Small intestine (tissue), 16 donors: ENCODE measurements at places on chromosomes 7 and 10.
A peak's percentile ranks its signal among the peaks of the same experiment; 100 is the strongest.

DNA sequence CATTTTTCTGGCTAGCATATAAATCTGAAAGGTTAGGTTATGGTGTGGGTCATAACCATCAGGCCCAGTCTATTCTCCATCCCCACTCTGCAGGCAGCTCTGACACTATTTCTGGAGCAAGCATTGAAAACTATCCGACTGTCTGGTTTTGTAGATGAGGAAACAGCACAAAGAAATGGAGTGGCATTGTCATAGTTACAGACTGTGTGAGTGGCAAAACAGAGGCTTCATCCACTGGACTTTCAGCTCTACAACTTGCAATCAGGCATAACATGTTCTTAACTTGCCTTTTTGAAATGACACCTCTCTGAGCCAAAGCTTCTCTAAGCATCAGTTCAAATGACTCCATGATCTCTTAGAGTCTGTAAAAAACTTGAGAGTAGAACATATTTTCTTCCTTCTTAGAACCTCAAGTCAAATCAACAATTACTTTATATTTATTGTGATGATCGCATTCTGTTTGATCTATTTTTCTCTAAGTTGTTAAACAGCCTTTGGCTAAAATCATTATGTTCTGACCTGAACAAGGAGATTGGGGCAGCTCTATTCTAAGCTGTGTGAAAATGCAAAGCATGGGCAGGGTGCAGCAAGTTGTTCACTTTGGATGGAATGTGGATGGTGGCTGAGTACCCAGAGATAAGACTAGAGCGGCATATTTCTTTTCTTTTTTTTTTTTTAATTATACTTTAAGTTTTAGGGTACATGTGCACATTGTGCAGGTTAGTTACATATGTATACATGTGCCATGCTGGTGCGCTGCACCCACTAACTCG, 68.5 kb downstream of the LRRC4 start:
- DNase-seq = peak; percentile 31

DNA sequence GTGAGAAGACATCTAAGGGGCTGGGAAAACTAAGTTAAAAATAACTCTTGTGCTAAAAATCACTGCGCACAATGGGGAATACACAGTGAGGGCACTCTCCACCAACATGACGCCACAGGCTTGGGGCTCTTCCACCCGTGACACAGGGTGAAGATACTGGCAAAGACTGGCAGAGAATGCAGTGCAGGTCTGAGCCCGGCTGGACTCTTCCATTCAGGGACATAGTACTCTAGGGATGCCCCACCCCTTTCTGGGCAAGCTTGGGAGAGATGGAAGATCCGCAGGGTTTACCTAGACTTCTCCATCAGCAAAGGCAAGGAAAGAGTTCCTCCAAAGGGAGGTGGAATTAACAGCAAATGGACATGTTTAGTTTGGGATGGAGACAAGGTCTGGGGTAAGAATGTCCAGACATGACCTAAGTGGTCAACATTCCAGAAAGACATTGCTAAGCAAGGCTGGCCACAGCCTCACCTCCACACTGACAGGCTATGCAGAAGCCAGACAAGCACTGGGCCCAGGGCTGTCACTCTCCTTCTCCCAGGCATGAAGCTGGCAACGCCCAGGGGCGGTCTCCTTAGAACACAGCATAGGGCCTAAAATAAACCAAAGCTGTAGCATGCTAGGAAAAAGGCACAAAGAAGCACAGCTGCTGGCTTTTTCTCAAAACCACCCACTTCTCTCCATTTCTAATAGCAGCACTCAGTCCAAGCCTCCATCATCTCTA, 28.1 kb downstream of the XPNPEP1 start:
- DNase-seq = peak; percentile 57

- no peak for DNase-seq
These were observed 52.0 kb upstream of the ST8SIA6 start for GRCh38 chr10:17506390-17506789.

DNA sequence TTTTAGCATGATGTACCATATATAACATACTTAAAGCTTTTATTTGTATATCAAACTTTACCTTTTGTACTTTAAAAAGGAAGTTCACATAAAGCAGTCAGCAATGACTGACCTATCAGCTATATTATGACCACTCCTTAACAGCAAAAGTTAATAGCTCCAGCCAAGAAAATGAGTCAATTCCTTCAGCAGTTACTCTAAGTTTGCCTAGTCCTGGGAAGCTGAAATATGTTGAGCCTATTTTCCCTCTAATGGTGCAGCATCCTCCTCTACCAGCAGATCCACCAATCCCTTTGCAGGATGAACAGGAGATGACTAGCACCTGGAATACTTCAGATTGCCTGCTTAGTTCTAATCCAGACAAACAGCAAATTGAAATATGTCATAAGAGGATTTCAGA, 64.2 kb downstream of the CUL2 start:
- peak; percentile 26 for DNase-seq

DNA sequence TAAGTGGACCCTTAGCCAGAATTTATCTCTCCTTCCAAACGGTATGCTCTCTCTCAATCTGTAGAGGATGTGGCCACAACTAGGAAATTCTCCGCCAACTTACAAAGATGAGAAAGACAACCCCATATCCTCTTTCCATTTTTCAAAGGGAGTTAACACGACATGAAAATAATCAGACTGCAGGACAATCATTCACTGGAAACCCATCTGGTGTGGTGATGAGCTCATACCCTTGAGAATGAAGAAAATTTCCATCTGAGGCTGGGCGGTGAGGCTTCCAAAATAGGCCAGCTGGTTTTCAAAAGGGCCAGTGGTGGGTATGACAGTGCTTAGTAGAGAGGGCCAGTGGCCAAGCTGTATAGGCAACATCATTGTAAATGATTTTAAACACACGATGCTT, 369.6 kb downstream of the FRMD4A start:
- no peak for DNase-seq

GRCh38 chr7:132720835-132721234, 144.6 kb upstream of the PLXNA4 start:
- no peak for DNase-seq

DNA sequence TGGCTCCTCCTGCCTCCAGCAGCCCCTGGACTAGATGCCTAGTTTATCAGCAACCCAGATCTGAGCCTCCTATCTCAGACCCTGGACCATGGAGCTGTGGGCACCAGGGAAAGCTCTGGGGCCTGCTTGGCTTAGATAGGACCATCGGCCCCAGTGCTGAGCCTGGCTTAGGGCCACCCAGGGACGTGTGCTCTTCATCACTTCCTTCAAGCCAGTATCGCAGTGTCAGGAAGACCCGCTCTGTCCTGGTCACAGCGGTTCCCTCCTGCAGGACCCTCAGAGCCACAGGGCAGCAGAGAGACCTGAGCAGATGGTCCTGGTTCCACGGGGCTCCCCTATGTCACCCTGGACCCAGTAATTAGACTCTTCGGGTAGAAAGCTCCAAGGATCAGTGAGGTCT, 105.7 kb upstream of the FAM20C start:
- no peak for DNase-seq

- DNase-seq = no peak
These were observed 119.1 kb upstream of the PFKP start for GRCh38 chr10:2948127-2948854.

GRCh38 chr10:121080281-121080891, 229.2 kb downstream of the WDR11 start:
- DNase-seq = peak; percentile 84

GRCh38 chr10:11300026-11300425, 282.4 kb downstream of the CELF2 start:
- no peak for DNase-seq

- DNase-seq = no peak
These were observed 69.6 kb upstream of the PDCD4 start for GRCh38 chr10:110802090-110802489.

- no peak for DNase-seq
These were observed 11.5 kb downstream of the PILRA start for GRCh38 chr7:100384628-100385294.

DNA sequence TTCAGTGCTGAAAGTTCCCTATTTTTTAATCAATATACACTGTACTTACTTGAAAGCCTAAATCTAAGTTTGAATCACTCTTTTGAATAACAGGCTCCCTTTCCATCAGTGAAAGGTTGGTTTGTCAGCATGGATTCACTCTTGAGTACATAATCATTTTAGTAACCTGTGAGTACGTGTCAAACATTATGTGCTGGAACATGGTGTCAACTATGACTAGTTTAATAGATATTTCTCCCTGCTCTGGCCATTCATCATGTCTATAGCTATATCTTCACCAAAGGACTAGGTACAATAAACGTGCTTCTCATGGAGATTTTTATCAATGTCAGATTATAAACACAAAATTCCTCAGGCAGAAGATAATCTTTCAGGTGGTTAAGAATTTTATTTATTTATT, 61.7 kb upstream of the MDFIC start:
- no peak for DNase-seq

- no peak for DNase-seq
These were observed 373.5 kb downstream of the KCNMA1 start for GRCh38 chr10:77264107-77264506.

DNA sequence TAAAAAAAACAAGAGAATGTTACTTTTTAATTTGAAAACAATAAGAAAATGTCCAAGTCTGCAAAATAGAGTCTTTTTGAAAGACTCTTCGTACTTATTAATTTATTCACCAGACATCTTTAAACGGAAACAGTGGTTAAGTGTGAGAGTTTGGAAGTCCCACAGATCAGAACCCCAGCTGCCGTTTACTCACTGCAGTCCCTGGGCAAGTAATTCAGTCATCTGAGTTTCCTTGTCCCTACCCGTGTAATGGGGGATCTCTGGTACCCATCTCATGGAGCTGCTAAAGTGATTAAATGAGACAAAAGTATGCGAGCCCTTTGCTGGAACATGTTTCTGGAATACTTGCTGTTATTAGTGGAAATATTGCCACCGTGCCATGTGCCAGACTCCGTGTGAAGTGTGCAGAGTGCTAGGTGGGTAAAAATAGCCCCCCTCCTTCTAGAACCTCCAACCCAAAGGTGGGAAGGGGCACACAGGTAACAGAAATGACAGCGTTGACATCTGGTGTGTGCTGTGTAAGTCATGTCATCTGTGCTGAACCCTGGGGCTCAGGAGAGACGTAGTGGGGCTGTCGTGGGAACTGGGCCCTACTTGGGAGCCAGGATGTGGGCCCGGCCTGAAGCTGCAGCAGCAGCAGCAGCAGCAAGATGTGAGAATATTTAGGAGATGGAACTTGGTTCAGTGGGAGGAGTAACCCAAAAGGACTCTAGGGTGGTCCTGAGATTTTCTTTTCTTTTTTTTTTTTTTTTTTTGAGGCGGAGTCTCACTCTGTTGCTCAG, 140.5 kb downstream of the CUX1 start:
- DNase-seq = no peak

DNA sequence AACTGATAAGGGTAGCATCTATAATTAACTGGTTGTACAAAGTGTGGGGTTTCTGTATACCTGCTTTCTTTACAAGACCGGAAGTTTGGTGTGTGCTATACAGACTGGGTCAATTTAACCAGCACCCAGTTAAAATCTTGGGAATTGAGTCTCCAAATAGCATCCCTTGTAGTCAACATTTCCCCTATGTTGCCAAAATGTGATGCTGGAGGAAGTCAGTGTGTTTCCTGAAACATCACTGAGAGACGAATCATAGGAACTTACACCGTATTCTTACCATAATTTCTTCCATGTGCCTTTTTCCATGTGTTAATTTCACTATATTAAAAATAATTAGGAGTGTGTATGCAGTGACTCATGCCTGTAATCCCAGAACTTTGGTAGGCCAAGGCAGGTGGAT, 1.7 kb downstream of the AKR1C4 start:
- DNase-seq = no peak

- peak; percentile 35 for DNase-seq
These were observed 2.1 kb downstream of the ADD3 start for GRCh38 chr10:110009736-110010475.

GRCh38 chr7:56174346-56174874, 58.2 kb upstream of the NUPR2 start:
- DNase-seq = no peak

GRCh38 chr7:43260980-43261878, 148.8 kb downstream of the HECW1 start:
- peak; percentile 79 for DNase-seq

GRCh38 chr10:78338717-78339116, 305.1 kb downstream of the RPS24 start:
- DNase-seq = no peak

DNA sequence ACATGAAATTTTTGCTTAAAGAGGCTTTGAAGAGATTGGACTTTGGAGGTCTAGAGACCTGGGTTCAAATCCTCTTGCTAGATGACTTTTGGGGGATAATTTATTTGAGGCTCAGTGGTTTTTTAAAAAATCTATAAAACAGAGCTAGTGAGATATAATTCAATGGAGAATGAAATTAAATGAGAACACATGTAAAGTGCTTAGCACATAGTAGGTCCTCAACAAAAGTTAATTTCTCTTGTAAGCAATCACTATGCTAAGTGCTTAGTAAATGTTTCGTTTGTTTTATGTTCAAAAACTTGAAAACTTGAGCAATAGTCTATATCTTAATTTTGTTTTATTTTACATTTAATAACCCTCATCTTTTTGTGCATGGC, 64.8 kb downstream of the LRMDA start:
- no peak for DNase-seq

GRCh38 chr7:50681432-50682045, 101.2 kb downstream of the GRB10 start:
- peak; percentile 70 for DNase-seq

DNA sequence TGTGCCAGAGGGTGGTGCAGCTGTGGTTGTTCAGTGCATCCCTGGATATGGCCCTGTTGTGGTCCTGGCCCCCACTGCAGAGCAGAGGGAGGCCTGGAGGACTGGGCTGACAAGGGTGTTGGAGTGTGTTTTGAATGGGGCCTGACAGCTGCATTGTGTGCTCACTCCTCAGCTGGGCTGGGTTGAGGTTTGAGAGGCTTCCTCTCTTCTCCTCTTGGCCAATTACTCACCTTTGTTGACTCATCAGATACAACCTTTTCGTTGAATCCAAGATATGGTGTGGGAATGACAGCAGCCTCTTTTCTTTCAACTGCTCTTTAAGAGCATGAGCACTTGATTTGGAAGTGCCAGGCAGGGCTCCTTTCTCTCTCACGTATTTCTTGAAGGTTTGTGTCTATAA, 228.5 kb upstream of the COBL start:
- no peak for DNase-seq

DNA sequence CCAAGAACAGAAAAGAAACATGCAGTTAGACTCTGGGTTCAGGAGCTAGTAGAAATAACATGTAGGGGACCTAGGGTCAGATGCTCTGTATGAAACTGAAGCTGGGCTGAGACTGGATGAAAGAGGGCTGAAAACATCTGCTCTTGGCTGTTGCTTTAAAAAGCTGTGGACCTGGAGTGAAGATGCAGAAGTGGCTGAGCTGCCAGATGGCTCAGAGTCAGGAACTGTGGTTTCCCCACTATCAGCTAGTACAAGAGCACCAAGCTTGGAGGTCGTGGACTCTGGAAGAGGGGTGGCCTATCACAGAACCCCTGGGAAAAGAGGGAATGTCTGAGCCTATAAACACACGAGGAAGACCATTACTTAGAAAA, 5.9 kb downstream of the ADK start:
- no peak for DNase-seq

- no peak for DNase-seq
These were observed 506.9 kb downstream of the SUGCT start for GRCh38 chr7:40641701-40642100.
